ENCODE measurements at places on chromosomes 5 and 9. TPM values are rescaled to one million over a fixed set of nuclear protein-coding genes. Genes with fewer than 3 reads are reported as not detected.

- DNase-seq = no peak
Measured at GRCh38 chr5:151870820-151871219, 53.8 kb downstream of the GLRA1 start.

GRCh38 chr5:43609752-43610151 lies 6.8 kb downstream of the NNT start:
- no peak for DNase-seq

DNA sequence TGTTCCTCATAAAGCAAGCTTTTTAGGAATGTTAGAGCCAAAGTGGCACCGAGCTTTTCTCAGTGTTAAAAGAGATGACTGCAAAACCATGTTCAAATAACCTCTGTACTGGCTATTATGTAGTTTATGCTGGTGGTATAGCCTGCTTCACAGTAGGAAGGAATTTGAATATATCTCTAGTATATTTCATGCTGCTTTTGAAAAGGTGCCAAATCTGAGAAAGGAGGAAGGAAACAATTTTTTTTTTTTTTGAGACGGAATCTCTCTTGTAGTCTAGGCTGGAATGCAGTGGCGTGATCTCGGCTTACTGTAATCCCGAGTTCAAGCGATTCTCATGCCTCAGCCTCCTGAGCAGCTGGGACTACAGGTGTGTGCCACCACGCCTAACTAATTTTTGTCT lies 13.5 kb downstream of the CREBRF start:
- no peak for DNase-seq

- DNase-seq = no peak
Measured at GRCh38 chr5:12073426-12073825, 169.2 kb upstream of the CTNND2 start.

DNA sequence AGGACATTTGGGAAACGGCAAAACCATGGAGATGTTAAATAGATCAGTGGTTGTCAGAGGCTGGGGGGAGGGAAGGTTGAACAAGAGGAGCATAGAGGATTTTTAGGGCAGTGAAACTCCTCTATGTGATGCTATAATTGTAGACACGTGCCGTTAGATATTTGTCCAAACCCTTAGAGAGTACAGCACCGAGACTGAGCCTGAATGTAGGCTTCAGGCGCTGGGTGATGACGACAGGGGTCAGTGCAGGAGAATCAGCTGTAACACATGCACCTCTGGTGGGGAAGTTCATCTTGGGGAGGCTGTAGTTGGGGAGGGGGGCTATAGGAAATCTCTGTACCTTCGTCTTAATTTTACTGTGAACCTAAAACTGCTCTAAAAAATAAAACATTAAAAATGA lies 22.2 kb upstream of the CLPTM1L start:
- DNase-seq = no peak

- no peak for DNase-seq
Measured at GRCh38 chr5:61600945-61601511, 269.0 kb downstream of the ZSWIM6 start.

Gene PSD2
- 0.08 TPM for total RNA-seq

- DNase-seq = no peak
Measured at GRCh38 chr9:89523948-89524347, 26.0 kb upstream of the SEMA4D start.

Gene FBXL7
- 1.6 TPM for total RNA-seq

DNA sequence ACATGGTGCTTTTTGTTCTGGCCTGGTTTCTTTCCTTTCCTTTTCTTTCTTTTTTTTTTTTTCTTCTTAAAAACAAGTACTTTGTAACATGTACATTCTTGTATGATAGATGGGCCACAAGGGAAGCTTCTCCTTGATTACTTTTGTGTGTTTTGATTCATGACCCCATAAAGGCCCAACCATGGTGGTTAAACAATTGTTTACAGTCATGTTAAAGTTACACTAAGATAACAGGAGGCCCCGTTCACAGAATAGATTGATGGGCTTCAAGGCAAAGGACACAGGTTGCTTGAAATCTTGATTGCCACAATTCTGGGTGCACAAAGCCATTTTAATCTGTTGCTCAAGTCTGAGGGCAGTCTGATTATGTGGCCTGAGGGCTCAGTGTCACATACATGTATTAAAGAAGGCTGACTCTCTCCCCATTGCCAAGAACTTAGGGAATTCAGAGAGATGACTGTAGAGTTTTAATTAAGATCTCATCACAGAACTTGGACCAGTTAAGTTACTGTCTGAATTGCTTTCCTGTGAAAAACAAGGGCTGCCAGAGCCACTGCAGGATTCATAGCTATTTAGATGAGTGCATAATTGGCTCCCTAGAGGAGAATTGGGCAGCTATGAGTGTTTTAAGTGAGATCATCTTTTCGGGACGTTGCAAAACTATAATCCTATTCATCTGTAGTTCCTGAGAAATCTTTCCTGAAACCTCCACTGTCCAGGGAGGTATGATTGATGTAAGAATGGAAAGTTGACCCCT lies 163.4 kb downstream of the TLE4 start:
- no peak for DNase-seq

Gene ZDHHC11B
- 15.9 TPM for total RNA-seq

Gene GABBR2
- not detected for total RNA-seq

Measured in left colon (tissue), 2 donors.